ENCODE measurements at places on chromosomes 2 and 18.

DNA sequence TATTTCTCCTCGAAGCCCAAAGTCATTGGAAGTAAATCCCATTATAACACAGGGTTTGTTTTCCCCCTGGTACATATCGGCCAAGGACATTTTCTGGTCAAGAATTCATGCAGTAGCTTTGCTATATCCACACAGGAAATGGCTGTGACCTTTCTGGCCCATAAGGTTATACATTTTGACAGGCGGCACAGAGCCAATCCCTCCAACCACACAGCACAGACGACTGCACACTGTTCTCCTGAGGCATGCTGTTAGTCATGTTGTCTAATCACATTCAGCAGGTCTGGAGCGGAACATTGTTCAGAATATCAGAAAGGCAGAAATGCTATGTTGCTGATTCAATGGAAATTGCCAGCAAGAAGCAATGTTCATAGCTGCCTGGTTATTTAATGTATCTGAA lies 742.3 kb upstream of the SLC8A1 start:
- DNase-seq, result no peak

DNA sequence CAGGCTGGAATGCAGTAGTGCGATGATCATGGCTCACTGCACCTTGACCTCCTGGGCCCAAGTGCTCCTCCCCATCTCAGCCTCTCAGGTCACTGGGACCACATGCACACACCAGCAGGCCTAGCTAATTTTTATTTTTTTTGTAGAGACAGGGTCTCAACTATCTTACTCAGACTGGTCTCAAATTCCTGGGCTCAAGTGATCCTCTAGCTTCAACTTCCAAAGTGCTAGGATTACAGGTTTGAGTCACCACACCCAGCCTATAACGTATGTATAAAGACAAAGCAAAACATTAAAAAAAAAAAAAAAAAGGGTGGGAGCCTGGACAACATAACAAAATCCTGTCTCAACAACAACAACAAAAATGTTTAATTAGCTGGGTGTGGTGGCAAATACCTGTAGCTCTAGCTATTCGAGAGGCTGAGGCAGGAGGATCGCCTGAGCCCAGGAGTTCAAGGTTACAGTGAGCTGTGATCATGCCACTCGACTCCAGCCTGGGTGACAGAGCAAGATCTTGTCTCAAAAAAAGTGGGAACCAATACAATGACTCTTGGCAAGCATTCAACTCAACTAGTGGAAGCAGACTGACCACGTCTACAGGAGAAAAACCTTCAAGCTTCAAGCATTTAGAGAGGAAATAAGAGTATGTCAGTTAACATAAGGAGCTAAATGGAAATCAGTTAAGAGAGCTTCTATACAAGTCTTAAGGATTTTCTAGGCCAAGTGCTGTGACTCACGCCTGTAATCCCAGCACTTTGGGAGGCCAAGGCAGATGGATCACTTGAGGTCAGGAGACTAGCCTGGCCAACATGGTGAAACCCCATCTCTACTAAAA lies 2.6 kb downstream of the GTF3C2 start:
- no peak for DNase-seq

- DNase-seq, result no peak
Measured at GRCh38 chr18:378079-378478, 110.2 kb upstream of the THOC1 start.

- DNase-seq, result no peak
Measured at GRCh38 chr2:230908595-230909191, 16.3 kb downstream of the GPR55 start.

GRCh38 chr18:32048507-32049091 lies 30.0 kb downstream of the RNF125 start:
- no peak for DNase-seq

- no peak for DNase-seq
Measured at GRCh38 chr2:96093528-96093927, 22.8 kb downstream of the ADRA2B start.

- DNase-seq, result no peak
Measured at GRCh38 chr2:15243762-15244161, 317.4 kb downstream of the NBAS start.

DNA sequence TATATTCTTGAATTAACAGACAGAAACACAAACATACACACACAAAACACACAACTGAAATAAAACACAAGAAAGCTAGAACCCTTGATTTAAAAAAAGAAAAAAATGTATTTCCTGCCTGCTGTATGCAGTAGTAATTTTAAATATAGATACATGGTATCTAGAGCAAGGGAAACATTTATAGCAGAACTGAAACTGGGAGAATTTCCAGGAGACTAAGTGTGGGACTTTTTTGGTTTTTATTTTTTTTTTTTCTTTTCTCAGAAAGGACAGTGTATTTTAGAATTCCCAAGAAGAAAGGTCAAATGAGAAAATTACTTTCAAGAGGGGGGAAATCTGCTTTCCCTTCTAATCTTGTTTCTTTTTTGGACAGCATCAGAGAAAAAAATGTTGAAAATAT lies 558.9 kb upstream of the PKDCC start:
- no peak for DNase-seq

GRCh38 chr2:11625671-11626070 lies 44.3 kb downstream of the NTSR2 start:
- DNase-seq, result no peak

DNA sequence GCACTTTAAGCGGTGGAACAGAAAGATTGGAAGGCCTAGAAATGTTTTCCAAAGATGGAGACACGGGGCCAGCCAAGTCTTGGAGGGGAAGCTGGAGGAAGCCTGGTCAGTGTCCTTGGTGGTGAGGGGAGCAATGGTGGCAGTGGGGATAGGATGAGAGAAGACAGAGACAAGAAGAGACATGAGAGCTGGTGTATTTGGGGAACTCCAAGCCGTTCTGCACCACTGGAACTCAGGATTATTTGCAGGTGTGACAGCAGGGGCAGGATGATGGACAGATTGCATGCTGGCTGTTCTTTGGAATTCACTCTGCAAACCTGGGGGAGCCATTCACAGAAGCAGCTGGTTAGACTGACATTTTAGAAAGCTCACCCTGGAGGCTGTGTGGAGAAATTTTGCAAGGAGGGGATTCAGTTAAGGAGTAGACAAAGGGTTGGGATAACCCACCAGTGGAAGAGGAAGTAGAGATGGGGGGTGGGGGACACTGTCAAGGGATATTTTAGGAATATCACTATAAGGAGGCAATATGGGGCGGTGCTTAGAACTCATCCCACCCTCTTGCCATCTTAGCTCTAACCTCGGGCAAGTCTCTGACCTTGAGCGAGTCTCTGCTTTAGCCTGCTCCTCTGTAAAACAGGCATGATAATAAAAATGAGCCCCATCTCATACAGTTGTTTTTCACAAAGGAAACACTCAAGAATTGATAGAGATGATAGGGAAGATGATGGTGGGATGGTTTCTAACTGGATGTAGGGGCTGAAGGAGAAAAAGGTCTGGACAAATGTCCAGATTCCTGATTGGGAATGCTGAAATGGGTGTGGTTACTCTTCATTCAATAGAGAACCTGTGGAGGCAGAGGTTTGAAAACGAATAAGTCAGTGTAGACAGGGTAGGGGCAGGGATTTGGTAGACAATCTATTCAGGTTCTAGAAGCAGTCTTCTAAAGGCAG lies 175.8 kb downstream of the MYCN start:
- DNase-seq, result no peak

GRCh38 chr2:143974262-143974661 lies 545.7 kb downstream of the ZEB2 start:
- no peak for DNase-seq

DNA sequence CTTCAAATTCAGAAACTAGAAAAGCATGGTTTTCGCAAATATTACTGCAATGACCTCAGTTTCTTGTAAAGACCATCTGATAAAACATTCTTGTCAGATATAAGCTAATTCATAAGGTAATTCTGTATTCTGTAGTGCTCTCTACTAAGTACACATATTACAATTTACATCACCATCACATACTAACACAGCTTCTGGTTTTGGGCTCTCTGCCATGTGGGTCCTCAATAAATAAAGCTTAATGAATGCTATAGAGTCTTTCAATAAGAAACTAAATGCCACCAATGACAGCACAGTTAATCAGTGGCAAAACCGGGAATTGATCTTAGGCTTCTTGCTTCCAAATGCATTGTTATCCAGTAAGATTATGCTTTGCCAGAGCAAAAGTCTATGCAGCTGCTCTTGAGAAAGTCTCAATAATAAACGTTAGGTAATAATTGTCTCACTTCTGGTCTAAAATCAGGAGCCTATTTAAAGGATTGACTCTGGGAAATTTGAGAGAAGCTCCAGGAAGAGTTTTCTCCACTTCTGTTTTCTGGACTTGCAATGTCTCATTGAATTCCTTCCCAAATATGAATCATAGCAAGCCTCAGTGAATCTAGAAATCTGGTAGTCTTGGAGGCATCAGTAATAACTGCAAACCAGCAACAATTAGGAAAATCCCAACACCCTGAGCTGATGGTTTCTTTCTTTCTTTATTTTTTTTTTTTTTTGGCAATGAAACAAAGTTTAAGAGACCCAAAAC lies 67.9 kb upstream of the RAPGEF4 start:
- no peak for DNase-seq

DNA sequence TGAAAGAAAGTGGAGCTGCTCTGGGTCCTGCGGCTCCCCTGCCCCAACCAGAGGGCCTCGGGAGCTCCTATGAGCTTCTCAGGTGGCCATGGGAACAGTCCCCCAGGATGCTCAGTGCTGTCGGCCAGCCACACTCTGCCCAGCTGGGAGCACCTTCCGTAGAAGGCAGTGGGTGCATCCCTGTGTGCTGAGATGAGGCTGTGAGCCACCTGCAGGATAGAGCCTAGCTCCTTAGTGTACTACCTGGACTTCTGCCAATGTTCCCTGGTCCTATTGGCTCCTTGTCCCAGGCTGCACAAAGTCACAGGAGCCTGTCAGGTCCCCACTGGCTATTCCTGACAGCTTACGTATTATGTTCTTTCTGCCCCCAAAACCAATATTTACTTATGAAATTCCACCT lies 16.1 kb downstream of the PRELID3A start:
- DNase-seq, result no peak

GRCh38 chr2:181887045-181887444 lies 4.5 kb upstream of the ITPRID2 start:
- no peak for DNase-seq

GRCh38 chr2:189866296-189866695 lies 82.0 kb downstream of the PMS1 start:
- no peak for DNase-seq

GRCh38 chr18:10062302-10063300 lies 148.8 kb downstream of the VAPA start:
- no peak for DNase-seq

DNA sequence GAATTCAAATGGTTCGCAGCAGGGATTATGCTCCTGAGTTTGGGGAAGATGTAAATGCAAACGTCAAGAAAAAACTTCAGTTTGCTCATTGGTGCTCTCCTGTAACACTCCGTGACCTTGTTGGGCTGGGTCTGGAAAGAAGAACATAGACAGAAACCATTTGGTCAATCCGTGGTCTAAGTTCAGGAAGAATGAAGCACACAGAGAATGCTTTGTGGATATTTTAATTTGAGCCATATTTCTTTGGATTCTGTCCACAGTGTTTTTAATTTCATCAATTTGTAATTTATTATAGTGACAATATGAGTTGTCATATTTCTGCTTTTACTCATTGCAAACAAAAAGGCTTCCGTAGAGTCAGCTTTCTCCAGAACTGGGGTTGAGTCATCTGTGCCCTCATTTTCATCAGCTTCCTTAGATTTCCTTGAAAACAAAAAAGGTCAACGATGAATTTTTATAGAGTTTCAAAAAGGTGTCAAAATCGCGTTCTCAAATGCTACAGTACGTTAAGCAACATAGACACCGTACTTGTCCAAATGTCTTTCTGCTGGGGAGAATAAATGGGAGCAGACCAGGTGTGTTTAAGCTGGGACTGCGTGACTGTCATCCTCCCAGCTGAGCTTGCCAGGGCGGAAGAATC lies 606.4 kb downstream of the RNF144A start:
- no peak for DNase-seq

GRCh38 chr18:50099725-50100407 lies 95.1 kb downstream of the MYO5B start:
- DNase-seq, result peak; percentile 81

GRCh38 chr18:35469725-35470124 lies 28.0 kb downstream of the INO80C start:
- DNase-seq, result no peak

GRCh38 chr2:116874021-116874420 lies 940.5 kb upstream of the DDX18 start:
- no peak for DNase-seq

DNA sequence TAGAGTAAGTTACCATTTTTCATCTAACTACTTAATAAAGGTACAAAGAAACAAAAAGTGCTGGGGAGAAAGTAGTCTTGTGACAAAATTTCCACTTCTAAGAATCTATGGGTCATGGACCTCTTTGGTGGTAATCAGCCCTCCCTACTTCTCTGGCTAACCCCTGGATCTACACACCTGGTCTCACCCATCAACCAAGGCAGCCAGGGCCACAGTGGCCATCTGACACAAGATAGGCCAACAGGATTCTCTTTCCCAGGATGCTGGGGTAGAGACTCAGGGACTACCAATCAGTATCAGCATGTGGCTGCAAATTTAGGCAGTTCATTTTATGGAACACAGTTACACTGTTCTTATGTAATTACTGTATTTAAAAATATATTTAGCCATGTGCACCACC lies 17.8 kb downstream of the RNF149 start:
- no peak for DNase-seq

- DNase-seq, result peak; percentile 45
Measured at GRCh38 chr2:206084439-206084869, 1.5 kb downstream of the INO80D start.

DNA sequence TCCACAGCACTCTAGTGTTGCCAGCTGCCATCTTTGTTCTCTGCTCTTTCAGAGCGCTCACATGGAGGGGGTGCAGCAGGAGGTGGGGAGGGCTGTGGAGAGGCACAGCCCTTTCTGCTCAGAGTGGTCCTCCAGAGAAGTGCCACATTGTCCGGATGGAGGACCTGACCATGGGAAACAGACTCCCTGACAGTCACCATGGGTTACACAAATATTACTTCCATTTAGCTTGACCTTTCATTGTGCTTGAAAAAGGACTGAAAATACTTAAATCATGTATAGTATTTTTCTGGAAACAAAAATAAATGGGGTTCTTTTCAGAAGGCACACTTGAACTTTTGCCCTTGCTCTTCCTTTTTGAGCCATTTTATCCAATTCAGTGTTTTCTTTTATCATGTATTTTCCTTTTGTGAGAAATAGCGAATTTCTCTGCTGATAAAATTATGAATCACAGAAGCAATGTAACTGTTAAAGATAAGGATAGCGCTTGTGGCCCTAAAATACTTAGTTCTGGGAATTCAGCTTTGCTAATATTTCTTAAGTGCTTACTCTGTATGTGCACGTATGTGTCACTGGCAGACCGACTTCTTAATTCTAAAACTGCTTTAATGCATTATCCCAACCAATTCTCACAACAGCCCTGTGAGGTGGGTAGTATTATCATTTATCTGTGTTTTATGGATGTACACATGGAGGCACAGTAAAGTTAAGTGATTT lies 34.2 kb downstream of the SPATS2L start:
- DNase-seq, result no peak

DNA sequence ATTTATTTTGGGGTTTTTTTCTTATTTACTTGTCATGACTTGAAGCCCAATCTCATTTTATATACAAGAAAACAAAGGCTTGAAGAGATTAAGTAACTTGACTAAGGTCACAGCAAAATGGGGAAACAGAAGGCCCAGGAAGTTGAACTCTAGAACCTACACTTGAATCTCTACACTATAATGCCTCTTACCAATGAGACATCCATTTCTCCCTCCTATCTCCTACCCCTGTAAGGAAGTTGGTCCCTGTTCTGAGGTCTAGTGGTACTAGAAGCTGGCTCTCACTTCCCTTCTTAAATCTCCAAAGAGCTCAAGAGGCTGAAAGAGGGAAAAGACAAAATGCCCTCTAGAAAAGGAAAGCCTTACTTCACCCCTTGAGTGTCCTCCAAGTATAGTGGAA lies 25.5 kb upstream of the IHH start:
- DNase-seq, result no peak

GRCh38 chr18:57833441-57834101 lies 30.5 kb upstream of the ATP8B1 start:
- DNase-seq, result no peak

Measured in NCI-H1694 treated with DMSO at 0.1 percent for 48 hours (cell line).